ENCODE measurements at places on chromosomes 4 and X.

DNA sequence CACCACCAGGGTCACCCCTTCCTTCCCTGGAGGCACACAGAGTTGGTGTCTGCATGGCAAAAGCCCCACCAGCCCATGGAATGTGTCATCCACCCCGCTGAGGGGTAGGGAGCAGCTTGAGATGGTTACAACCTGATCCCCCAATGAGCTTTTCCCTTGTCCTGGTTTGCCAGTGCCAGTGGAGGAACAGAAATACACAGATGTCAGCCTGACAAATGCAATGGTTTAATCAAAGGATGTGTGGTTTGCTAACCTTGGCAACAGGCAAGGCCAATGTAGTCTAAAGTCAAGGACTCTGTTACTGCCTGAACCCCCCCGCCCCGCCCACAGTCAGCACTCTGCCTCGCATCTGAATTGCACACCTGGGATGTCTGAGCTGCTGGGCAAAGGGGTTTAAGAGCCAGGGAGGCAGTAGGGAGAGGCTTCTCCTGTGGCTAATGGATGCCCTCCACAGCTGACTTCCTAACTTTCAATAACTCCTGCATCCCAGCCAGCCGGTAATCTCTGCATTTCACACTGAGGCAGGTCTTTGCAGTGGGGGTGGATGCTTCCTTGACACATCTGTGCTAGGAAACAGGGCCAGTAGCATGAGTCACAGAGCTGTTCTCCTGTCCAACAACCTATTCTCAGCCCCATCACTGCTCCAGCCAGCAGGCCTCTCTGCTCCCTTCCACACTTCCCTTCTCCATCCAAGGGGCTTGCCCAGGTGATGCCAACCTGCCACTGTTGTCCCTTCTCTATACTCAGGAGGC, 137.5 kb downstream of the AMMECR1 start:
- no peak for DNase-seq

DNA sequence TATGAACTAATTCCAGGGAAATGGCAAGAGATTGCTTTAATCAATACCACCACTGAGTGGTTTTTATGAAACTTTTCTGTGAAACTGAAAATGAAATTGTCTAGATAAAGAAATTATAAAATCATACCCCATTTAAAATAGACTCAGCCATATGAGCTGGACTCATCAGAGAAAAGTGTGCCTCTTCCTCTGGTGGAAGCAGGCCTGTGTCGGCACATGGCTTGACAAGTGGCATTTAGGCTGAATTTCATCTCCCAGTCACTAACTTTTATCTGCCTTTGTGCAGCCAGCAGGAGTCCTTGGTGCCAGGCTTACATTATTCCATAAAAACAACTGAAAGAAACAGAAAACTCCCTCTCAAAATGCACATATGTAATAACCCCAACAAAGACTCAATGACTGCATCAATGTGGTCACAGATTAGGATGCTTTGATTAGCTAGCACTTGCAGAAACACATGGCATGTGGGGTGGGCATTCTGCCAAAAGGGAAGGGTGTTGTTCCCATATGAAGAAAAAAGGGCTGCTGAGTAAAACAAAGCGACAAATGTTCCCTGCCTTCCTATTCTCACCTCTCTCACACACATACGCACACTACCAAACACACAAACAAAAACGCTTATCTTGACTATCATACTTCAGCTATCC, 232.3 kb downstream of the PABPC4L start:
- DNase-seq, result no peak

GRCh38 chr4:102817021-102817605, 10.2 kb downstream of the UBE2D3 start:
- DNase-seq, result no peak

- no peak for DNase-seq
Measured at GRCh38 chrX:43940816-43941474, 32.2 kb downstream of the NDP start.

- no peak for DNase-seq
Measured at GRCh38 chr4:2040391-2041238, 18.5 kb upstream of the NAT8L start.

DNA sequence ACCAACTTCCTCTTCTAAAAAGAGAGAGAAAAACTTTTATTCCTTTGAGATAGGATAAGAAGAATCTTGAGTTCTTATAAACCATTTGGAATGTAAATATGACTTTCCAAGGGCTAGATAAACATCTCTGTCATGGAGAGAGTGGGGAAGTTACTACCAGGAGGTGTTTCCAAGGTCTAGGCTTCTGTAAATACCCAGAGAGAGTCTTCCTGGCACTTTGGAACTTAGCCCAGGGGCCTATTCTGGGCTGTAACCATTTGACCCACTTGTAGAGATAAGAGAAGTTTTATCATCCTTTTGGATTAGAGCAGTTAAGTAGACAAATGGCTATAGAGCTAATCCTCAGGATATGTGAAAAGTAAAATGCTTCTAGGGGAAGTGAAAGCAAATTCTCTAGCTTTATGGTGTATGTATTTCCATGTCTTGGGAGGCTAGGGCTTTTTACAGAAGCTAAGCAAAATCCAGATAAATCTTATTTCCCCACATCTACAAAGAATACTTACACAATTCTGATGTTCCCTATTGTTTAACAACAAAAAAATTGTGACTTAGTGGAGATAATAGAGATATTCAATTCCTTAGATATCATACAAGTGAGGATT, 51.1 kb downstream of the MCUB start:
- DNase-seq, result no peak

- DNase-seq, result no peak
Measured at GRCh38 chrX:20500949-20501348, 234.2 kb upstream of the RPS6KA3 start.

DNA sequence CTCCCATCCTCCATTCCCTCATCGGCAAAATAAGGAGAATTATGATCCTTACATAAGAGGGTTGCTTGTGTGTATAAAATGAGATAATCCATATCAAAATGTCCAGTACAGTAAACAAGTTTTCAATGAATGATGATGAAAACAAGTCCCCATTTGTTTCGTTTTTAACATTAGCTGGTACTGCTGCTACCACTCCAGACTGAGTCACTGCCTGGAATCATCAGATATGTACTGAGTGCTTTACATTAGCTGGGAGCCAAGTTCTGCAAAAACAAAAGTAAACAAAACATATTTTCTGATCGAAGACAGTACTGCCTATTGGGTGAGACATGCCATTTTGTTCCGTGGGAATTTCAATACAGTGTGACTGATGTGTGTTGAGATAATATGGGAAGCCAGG, 123.2 kb upstream of the IGFBP7 start:
- DNase-seq, result no peak

DNA sequence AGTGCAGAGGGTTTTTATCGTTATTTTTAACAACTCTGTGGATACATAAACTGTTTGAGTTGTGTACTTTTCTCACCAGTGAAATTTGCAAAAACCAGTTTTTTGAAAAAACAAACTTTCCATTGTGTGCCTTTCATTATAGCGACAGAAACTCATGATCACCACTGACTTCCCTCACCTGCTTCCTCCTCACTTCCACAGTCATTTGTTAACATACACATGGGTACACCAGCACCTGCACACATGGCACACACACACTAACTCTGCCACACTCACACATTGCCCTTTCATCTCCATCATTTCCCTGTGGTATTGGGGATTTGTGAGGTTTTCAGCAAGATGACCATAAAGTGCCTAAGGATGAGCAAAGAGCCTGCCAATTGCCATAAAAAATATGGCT, 20.6 kb downstream of the CLDN22 start:
- no peak for DNase-seq

GRCh38 chr4:106607558-106607957, 239.0 kb upstream of the GIMD1 start:
- DNase-seq, result no peak

GRCh38 chrX:100831219-100831946, 11.2 kb downstream of the CSTF2 start:
- no peak for DNase-seq

DNA sequence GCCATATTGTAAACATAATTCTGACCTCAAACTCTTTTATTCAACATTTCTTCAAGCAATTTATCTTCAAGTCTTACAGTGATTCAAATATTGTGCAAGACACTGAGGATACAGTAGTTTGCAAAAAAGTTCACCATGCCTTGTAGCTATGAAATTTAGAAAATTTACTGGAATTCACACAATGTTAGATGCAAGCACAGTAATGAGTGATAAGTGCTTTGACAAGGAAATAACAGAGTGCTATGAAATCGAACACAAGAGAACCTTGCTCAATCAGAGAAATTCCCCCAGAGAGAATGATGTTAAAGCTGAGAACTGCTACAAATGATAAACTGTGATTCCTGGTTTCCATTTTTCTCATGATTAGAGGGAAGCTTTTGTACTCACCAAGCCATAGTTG, 952.9 kb downstream of the FAT4 start:
- no peak for DNase-seq

- no peak for DNase-seq
Measured at GRCh38 chr4:19982556-19982955, 269.1 kb upstream of the SLIT2 start.

DNA sequence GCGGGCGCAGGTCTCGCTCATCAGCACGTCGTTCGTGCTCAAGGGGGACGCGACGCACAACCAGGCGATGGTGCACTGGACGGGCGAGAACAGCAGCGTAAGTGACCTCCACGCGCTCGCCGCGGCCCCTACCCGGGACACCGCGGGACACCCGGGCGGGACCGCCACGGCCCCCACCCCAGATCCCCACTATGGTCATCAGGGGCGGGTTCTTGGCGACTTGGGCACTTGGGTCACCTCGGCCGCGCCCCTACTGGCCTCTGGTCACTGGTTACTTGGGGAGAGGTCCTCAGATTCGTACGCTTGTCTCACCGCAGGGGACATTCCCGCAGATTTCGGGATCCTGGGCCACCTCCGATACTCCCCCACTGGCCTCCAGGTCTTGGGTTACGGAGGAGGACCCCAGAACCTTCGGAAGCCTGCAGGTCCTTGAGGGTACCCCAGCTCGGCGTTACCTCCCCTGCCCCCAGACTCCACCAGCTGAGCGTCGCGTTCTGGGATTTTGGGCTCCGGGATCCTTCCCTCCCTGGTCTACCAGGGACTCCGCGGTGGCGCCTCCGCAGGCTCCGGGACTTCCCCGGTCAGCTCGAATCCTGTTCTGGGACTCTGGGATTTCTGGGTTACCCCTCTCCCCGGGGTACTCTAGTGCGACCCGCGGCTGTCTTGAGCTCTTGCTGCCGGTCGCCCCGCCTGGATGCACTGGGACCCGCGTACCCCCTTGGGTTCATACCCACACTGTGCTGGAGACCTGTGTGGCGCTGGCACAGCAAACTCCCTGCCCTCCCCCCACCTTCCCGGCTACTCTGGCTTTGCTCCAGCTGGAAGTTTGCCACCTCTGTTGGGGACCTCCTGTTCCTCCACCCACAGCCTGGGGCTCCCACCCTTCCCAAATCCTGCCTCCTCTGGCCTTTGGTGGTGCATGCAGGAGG, 956 bp downstream of the SORCS2 start:
- DNase-seq, result no peak

DNA sequence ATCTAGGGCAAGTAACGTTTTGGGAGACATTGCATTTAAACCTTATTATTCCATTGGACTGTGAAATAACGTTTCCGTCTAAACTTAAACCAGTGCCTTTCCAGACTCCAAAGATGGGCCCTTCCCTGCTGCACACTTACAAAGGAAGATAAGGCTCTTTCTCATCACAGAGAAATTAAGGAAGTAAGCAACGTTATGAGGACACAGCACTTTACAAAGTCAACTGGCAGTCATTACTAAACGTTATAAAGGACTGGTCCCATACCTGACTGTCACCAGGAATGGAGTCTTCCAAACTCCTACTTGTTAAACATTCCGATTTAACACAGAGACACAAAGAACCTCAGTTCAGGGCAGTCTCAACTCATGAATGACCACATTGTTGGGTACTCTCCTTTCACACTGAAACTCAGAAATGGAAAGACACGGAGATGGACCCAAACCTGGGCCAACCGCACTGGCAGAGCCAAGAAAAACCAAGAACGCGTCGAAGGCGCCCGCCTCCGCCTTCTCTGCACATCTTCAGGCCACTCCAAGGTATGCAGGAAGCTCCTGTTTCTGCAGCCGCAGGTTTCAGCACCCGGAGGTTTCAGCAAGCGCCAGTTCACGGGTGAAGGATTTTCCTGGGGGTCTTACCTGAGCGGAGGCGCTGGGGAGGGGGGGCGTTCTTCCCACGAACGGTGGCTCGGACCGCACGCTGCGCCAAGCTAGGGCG, 670 bp downstream of the PAPSS1 start:
- DNase-seq, result no peak

DNA sequence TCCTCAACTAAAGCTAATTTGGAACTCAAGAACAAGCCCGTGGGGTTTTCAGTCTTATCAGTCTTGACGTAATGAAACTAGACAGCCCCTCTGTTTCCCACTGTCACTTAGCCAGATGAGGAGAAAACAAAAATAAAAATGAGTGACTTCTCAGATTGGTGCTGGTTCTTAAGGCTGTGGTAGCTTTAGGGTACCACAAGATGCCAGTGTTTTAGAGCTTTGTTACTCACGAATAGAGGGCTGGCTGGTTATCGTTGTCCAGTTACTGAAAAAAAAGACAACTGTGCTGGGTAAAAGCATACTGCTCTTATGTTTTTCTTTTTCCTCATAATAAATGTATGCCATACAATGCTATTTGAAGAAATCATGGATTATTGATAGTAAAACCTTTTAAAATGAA, 796.7 kb downstream of the RAPGEF2 start:
- no peak for DNase-seq

Data from activated T-helper 1 cell treated with Interleukin-2 at 50 U/mL for 16 hours (primary cell).